Activated T-helper 1 cell treated with anti-CD3 and anti-CD28 coated beads, Interleukin-2, amount 50 U/mL, for 16 hours (primary cell): ENCODE measurements at places on chromosomes 1 and 21.

- no peak for DNase-seq
These were observed 108.2 kb downstream of the NBPF12 start for GRCh38 chr1:147046189-147046862.

- DNase-seq = no peak
These were observed 93.0 kb upstream of the BMP8A start for GRCh38 chr1:39398278-39399021.

DNA sequence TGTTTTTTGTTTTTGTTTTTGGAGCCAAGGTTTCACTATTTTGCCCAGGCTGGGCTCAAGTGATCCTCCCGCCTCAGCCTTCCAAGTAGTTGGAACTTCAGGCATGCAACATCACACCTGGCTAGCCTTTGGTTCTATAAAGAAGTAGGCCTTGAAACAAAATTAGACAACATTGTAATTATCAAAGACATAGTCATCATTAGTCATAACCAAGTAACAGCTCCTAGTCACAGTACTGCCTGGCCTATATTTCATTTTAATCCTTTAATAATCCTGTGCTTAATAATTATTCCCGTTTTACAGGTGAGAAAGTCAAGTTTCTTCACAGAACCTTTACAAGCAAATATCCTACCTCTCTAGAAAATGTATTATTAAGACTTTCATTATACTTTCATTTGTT is 52.3 kb upstream of the TBX15 start:
- DNase-seq = no peak

DNA sequence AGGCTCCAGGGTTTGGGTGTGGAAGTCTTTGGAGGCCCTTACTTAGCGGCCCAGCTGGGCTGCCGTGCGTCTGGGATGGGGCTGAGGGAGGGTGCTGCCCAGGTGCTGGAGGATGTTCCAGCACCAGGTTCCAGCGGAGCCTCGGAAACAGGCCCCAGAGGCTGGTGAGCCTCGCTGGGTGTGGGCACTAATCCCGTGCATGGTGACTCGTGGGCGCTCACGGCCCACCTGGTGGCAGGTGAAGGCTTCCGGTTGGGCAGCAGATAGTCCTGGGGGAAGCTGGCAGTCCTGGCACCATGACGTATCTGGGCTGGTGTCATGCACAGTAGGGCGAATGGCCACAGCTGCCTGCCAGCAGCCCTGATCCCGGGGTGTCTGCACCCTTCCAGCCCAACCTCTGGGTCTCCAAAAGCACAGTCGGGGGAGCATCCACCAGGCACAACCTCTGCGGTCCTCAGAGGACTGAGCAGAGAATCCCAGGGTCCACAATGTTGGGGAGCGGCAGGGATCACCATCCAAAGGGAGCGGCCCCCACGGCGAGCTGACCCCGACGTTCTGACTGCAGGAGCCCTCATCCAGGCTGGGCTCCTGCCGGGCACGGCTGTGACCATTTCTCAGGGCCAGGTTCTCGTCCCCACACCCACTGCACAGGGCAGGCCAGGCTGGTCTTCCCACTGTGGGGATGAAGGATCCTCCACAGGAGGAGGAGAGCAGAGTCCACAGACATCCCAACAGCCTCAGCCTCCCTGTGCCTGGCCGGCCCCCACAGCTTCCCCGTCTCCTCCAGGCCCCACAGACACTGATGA is 25.3 kb downstream of the FTCD start:
- DNase-seq = no peak

DNA sequence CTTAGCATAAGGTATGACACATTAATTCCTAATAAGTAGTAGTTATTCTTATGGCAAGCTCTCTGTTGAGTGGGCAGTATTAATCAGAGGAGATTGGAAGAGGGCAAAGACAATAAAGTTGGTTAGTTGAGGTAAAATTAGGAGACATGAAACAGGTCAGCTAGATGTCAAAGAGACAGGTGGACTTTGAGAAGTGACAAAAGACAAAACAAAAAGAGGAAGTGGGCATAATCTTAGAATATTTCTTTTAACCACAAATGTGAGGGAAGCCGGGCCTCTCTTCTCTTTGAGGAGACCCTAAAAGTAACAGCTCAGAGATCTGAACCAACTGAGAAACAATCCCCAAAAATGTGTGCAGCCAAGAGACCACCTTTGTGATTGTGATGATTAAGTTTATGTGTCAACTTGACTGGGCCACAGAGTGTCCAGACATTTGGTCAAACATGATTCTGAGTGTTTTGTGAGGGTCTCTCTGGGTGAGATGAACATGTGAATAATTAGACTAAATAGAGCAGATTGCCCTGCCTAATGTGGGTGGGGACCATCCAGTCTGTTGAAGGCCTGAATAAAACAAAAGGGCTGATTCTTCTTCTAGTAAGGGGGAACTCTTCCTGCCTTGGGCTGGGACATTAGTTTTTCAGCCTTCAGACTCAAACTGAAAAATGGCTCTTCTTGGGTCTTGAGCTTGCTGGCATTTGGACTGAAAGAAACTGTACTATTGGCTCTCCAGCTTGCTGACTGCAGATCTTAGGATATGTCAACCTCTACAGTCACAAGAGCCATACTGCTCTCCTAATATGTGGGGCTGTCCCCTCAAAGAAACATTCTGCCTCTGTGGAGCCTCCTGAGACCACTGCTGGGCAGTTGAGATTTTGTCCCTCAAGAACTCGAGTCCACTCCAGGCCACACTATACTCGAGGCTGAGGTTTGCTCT is 40.0 kb downstream of the FCRL5 start:
- no peak for DNase-seq

DNA sequence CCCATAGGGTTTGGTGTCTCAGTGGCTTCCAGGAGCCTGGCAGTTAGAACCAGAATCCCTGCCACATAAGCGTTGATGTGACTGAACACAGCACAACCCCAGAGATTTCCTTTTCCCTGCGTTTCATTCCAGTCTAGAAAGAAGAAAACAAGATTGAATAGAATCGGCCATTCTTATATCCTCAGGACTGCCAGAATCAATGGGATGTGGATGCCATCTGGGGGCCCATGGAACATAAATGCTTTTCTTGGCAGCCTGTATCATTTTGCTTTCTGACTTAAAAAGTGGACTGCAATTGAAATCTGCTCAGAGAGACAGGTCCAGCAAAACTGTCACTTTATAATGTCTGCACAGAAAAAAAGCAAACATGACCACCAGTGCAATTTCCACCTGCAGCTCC is 80.3 kb downstream of the DISC1 start:
- DNase-seq = no peak

GRCh38 chr21:14526836-14527695 is 19.0 kb downstream of the SAMSN1 start:
- no peak for DNase-seq
